Mesangial cell (primary cell): ENCODE measurements at places on chromosomes 2 and 18. TPM values are rescaled to one million over a fixed set of nuclear protein-coding genes. Genes with fewer than 3 reads are reported as not detected.

Gene PRKCE
- 2.4 and 10.1 TPM in 2 replicates for total RNA-seq

Gene IL18R1
- 0.49 and 0.51 TPM in 2 replicates for total RNA-seq

Gene CYBRD1
- 11.2 and 46.8 TPM in 2 replicates for total RNA-seq

Gene EGR4
- not detected in 2 replicates for total RNA-seq

Gene LONRF2
- 0.49 and 1.9 TPM in 2 replicates for total RNA-seq

Gene GEN1
- total RNA-seq: 5.1 and 14.8 TPM in 2 replicates

Gene DSEL
- 12.5 and 13.2 TPM in 2 replicates for total RNA-seq

Gene TANC1
- 10.1 and 23.2 TPM in 2 replicates for total RNA-seq

Gene CSRNP3
- total RNA-seq: 0.81 and 1.4 TPM in 2 replicates
